ENCODE measurements at places on chromosomes 13 and 19.

DNA sequence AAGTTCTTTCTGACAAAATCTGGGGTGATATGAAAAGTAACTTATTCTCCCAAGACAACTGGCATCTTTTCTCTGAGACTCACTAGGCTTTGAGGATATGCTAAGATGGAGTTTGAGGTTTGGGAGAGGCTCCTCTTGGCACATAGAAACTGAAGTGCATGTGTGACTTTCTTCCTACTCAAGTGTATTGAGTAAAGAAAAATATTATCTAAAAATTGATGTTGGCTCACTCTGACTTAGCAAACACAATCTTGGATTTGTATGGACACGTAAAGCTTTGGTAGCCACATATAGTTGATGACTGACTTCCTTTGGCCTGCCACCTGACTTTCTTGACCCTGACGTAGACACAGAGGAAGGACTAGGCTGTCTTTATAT, 71.1 kb upstream of the KLF12 start:
- no peak for DNase-seq

DNA sequence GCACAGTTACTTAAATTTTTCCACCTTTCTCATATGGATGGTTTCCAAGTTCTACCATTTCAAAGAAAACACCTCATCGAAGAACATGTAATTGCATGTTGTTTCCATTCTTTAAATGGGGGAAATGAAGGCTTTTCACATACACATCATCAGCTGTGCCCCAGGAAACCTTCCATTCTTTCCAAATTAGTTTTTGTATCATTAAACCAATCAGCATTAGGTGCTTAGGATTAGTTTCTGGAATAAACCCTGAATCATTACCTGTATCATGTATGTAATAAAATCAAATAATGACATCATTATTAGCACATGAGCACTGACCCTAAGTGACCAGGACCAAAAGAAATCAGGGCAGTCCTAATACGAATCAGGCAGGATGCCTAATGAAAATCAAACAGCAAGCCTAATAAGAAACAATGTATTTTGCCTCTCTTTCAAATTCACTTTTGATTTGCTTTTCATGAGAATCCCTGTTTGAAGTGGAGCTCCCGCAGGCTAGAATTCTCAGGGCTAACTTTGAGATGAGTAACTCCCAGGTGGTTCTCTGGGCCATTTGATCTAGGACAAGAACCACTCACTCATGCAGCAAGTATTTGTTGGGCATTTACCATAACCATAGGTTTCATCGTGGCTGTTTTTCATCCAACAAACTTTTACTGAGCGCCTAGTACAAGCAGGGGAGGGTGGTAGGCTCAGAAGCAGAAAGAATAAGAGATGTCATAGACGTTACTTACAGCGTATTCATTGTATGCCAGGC, 89.2 kb downstream of the MZT1 start:
- no peak for DNase-seq

DNA sequence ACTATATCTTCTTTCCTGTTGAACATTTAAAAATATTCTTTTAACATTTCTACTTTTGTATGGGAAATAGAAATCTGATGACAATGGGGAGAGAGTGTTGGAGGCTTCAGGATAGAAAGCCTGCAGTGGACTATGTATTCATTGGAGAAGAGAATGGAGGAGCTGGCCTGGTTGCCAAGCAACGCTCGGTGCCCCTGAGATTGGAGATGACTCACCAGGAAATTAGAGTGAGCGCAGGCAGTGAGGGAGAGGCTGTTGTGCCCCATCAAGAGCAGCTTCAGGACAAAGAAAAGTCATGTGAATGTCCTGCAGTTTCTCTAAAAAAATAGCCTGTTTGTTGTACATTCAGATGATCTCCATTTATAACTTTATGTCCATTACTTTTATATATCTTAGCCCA, 48.7 kb upstream of the ZNF835 start:
- no peak for DNase-seq

GRCh38 chr19:4914736-4915501, 5.6 kb downstream of the UHRF1 start:
- DNase-seq: peak; percentile 94

DNA sequence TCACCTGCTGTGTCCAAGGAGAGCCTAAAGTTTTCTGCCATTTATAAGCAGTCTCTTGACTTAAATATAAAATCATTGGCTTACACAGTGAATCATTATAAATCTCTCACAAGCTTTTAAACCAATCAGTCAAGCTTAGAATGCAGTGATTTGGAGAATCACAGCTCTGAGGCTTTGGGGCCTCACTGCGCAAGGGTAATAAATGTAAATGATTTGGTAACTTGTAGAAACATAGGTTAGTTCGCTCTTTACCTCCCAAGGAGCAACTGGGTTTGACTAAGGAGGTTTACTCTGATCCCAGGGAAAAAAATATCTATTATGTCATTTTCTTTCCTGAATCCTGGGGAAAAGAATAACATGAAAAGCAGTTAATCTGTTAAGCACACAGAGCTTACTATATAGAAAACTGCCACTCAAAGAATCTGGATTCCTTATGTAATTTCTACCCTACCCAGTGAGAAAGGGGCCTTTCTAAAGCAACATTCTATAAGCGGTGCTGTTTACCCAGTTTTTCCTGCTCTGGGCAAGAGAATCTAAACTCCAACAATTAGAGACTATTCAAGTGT, 128.2 kb downstream of the MZT1 start:
- no peak for DNase-seq

DNA sequence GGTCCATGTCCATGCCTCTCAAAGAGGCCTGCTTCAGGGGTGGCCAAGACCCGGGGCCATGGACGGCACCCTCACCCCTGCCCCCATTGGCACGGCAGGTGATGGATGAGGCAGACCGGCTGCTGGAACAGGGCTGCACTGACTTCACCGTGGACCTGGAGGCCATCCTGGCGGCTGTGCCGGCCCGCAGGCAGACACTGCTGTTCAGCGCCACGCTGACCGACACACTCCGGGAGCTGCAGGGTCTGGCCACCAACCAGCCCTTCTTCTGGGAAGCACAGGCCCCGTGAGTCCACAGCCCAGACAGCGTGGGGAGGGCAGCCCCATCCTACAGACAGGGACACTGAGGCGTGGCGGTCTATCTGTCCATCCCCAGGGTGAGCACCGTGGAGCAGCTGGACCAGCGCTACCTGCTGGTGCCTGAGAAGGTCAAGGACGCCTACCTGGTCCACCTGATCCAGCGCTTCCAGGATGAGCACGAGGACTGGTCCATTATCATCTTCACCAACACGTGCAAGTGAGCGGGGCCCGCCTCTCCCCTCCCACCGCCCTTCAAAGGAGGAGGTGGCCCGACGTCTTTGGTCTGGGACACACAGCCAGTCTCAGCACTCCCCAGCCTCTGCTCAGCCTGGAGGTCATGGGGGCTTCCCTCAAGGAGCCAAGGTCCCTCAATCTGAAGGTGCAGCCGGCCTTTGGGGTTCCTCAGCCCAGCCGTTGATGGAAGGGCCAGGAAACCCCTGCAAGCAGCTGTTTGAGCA, 2.9 kb downstream of the DDX49 start:
- no peak for DNase-seq

DNA sequence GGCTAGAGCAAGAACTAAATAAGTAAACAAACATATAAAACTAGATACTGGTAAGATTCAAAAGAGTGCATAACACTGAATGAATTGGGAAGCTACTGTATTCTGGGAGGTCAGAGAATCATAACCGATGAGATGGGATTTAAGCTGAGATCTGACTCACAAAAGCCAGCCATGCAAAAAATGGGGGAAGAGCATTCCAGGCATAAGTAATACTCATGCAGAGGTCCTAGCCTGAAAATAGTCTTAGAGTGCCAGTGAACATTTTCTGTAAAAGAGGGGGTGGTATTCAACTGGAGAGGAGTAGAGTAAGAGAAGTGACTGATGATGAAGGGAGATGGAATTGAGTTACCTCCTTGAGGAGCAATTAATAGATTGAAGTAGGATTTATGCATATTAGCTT, 872.0 kb upstream of the GPC6 start:
- no peak for DNase-seq

DNA sequence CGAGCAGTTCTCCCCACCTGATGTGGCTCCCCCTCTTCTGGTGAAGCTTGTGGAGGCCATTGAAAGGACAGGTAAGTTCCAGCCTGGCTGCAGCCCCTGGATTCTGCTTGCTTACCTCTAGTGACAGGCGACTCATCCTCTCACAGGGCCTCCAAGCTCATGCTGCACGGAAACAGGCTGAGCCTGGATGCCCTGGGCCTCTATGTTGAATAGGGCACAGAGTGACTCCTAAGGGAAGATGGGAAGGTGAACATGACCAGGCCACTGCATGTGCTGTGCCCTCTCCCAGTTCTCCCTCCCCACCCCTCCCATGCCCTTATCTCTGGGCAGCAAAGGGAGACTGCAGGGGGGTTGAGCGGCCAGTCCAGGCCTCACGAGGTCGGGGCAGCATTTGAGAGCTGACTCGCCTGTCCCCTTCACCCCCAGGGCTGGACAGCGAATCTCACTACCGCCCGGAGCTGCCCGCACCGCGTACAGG, 7.6 kb downstream of the PIK3R2 start:
- no peak for DNase-seq

- no peak for DNase-seq
Measured at GRCh38 chr13:88622362-88622973, 951.3 kb downstream of the SLITRK5 start.

- DNase-seq: no peak
Measured at GRCh38 chr19:31947436-31948115, 397.8 kb upstream of the ZNF507 start.

DNA sequence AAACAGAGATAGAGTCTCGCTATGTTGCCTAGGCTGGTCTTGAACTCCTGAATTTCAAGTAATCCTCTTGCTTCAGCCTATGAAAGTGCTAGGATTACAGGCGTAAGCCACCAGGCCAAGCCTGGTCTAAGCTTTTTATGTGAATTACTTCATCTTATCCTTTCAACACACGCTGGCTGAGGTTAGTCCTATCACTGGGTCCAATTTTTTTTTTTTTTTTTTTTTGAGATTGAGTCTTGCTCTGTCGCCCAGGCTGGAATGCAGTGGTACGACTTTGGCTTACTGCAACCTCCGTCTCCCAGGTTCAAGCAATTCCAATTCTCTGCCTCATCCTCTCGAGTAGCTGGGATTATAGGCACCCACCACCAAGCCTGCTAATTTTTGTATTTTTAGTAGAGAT, 10.4 kb downstream of the MYO1F start:
- no peak for DNase-seq
